ENCODE measurements at places on chromosomes 11 and 22.

GRCh38 chr11:19751055-19751454 is 38.4 kb downstream of the NAV2 start:
- no peak for DNase-seq

- DNase-seq = no peak
These were observed 1598.1 kb downstream of the FAM181B start for GRCh38 chr11:81135570-81135969.

DNA sequence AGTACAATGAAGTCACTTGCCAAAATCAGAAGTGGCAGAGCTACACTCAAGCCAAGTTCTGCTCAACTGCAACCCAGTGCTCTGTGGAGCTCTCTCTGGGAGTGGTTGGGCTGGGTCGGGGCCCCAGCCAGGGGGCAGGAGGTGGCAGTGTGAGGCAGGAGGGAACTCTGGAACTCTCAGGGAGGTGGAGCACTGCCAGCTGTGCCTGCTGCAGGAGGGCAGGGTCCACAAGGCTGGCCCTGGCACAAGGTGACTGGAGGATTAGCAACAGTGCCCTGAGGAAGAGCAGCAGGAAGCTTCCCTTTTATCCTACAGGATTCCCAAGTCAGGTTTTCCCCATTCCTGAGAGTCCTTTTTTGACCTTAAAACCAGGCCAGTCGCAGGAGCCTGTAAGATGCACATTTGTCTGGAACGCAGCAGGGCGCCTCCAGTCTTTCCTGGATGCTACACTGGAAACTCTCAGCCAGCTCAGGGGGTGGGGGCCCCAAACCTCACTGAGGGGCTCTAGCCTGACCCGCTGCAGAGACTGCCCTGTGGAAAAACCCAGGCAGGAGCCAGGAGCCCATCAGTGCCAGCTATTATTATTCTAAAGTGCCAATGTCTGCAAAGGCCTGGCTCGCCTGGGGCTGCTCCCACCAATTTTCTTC is 31.8 kb downstream of the DKK3 start:
- DNase-seq = no peak

GRCh38 chr11:121282386-121282785 is 10.2 kb upstream of the SC5D start:
- no peak for DNase-seq

GRCh38 chr11:32081129-32081641 is 9.7 kb upstream of the RCN1 start:
- no peak for DNase-seq
